AG09309 (cell line): ENCODE measurements at places on chromosomes 6 and 20.

- no peak for DNase-seq
These were observed 18.6 kb upstream of the ENPP1 start for GRCh38 chr6:131789219-131789618.

- DNase-seq, result no peak
These were observed 83.8 kb upstream of the FOXQ1 start for GRCh38 chr6:1227935-1228753.

DNA sequence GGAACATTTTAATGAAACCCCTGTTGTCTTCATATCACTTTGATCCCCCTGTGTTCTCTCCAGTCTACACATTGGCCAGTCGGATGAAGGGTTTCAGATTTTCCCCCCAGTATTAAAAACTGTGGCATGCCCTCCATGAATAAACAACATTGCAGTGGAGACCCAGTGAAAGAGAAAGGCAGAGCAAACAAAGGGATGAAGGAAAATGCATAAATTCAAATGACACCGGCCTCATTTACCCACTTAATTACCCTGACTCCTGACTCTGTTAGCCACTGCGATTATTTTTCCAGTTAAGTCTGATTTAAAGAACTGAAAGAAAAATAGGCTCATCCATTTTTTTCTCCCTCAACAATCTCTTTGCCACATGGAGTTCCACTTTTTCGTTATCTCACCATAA lies 569.2 kb downstream of the TFAP2B start:
- DNase-seq, result no peak

DNA sequence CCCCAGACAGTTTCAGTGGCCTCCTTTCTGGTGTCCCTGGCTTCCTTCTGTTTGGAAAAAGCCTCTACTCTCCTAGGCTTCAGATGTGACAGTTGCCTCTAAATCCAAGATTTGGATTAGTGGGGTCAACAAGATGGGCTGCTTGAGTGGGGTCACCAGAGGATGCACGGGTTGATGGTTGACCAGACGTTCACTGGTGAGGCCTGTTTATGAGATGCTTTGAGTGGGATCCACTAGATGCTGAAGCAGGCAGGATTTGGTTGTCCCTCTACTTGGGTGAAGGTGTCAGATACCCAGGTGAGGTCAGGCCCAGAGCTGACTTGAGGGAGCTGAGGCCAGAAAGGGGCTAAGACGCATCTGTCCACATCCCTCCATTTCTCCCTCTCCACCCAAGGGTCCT lies 8.1 kb upstream of the DLGAP4 start:
- no peak for DNase-seq

DNA sequence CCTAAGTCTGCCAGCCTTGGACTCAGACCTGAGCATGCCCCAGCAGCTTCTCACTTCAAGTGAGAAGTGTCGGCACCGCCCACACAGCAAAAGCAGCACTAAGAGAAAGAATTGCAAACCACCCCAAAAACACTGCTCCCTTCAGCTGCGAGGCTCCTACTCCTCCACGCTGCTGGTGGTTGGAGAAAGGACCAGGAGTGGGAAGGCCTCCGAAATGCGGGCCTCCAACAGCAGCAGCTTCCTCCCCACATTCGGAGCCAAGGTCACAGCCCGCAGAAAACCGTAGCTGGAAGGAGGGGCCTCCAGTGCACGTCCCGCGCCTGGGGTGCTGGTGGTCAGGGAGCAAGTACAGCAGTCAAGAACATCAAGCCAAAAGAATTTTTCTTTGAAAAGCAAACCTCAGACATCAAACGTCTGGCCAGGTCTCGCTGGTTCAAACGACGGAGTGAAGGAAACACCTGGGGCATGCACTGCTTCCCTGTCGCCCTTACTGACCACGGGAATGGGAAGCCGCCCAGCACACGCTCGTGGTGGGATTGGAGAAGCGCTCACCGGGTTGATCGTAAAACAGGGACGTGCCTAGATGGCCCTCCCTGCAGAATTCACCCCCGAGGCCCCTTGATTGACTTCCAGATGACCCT lies 185.6 kb upstream of the CST7 start:
- no peak for DNase-seq

DNA sequence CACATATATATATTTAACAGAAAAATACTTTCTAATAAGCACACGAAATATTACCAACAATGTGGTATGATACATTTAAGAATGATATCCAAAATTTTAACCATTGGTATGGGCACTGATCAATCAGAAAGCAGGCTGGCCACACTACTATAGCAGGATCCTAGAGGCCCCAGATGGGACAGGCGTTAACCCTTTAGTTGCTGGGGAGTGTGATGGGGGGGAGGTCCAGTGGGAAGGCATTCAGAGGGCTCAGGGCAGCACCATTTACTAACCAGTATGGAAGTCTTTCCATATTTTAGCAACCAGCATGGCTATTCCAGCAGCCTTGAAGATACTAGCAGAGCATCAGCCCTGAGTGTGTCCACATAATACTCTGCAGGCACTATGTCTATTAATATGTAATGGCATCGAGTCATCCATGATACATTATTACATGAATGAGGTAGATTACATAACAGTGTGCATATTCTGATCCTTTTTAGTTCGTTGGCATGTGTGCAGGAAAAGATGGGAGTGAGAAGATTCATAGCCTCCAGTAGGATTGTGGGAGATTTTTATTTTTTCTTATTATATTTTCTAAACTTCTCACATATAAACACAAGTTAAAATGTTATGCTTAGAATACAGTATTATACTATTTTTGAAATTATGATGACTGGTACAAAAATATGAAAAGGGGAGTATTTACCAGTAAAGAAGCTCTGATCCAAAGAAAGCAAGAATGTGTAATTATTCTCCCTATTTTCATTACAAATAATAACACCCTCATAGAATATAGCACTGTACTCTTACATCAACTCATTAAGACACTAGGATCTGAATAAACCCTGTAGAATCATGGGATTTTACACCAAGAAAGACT lies 78.9 kb downstream of the FAM217A start:
- DNase-seq, result no peak
